Trophoblast cell (in vitro differentiated cells and primary cell): ENCODE measurements at places on chromosomes 12 and 14.
A peak's percentile ranks its signal among the peaks of the same experiment; 100 is the strongest.

- no peak overlapping the region for H3K4me3 ChIP-seq
- no peak overlapping the region for H3K27ac ChIP-seq
- no peak for DNase-seq
- H3K27me3 ChIP-seq: no peaks in the 10 kb centered on the region
These were observed 164.4 kb upstream of the GSC start for GRCh38 chr14:94934276-94934810.

- no peak overlapping the region for H3K27ac ChIP-seq
- no peaks in the 10 kb centered on the region for H3K27me3 ChIP-seq
- H3K4me3 ChIP-seq: no peak overlapping the region
- no peaks in the 10 kb centered on the region for H3K36me3 ChIP-seq
- no peaks in the 10 kb centered on the region for H3K4me1 ChIP-seq
These were observed 272.8 kb downstream of the AKAP6 start for GRCh38 chr14:32601906-32602305.

- H3K4me1 ChIP-seq: peaks cover 14% of the 10 kb centered on the region
- H3K4me3 ChIP-seq: no peak overlapping the region
- H3K27ac ChIP-seq: no peak overlapping the region
- DNase-seq: no peak
- no peaks in the 10 kb centered on the region for H3K36me3 ChIP-seq
These were observed 10.6 kb upstream of the CYP46A1 start for GRCh38 chr14:99673305-99674063.

- no peaks in the 10 kb centered on the region for H3K27me3 ChIP-seq
- H3K27ac ChIP-seq: no peak overlapping the region
- H3K36me3 ChIP-seq: no peaks in the 10 kb centered on the region
- no peak overlapping the region for H3K4me3 ChIP-seq
These were observed 312.4 kb upstream of the RTL1 start for GRCh38 chr14:101215927-101216326.

DNA sequence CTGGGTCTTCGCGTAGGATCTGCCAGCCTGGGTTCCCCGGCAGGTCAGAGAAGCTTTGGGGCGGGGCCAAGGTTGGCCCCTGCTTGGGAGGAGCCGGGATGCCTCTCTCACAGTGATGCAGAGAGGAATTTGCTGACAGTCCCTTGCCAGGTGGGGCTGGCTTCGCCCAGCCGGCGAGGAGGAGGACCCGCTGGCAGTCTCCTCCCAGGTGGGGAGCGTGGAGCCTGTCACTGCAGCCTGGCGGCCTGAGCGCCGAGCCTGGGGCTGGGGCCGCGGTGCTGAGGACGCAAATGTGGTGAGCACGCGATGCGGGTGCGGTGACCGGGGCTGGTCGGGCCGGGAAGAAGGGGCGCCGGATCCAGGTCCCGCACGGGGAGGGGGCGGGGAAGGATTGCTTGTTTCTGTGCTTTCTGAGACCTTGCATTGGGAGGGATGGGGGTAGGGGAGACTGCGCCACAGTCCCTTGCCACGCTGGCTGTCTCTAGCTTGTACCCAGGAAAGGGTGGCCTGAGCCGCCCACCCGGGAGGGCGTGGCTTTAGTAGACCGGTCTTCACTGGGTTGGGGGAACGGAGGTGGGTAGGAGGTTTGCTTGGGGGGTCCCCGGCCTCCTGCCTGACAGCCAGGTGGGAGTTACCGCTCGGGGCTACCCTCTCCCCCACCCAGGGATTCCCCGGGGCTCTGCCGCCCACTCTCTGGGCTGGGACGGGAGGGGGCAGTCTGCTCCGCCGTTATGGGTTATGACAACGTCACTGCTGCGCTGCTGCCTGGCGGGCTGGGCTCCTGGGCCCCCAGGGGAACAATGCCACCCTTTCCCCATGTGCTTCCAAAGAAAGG is at the start of gene TMEM63C:
TMEM63C (plus strand) TSS at position 196 of the 835 bp plus-strand sequence. CDS start 37,016 bp downstream, outside the sequence.
- DNase-seq: peak; percentile 8
- peak within 1 kb of the TSS; percentile 73 for H3K4me3 ChIP-seq
- H3K36me3 ChIP-seq: no peaks in the 10 kb centered on the region
- H3K27me3 ChIP-seq: no peaks in the 10 kb centered on the region

GRCh38 chr12:124605150-124605882 is 37.9 kb upstream of the NCOR2 start:
- H3K27ac ChIP-seq: no peak overlapping the region
- H3K27me3 ChIP-seq: no peaks in the 10 kb centered on the region
- no peaks in the 10 kb centered on the region for H3K36me3 ChIP-seq
- peaks cover 24% of the 10 kb centered on the region for H3K4me1 ChIP-seq
- H3K4me3 ChIP-seq: no peak overlapping the region
- no peak for DNase-seq
